ENCODE measurements at places on chromosomes 5 and 9.

- no peak for DNase-seq
Measured at GRCh38 chr5:32916648-32917047, 205.5 kb downstream of the NPR3 start.

DNA sequence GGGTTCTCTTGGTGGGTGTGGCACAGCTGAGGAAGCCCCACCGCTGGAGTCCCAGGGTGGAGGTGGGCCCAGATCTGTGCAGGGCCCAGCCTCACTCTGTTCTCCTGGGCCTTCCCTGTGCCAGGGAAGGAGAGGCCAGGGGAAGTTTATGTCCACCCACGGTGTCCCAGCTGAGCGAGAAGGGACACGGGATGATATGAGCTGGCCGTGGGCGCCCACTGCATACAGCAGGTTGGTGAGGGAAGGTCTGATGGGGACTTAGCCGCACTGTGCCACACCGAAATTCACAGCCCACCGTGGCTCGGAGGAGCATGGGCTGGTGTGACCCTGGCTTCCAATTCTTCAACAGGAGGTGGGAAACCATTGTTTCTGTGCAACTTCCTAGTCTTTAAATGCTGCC is 33.9 kb downstream of the UNC5A start:
- DNase-seq: no peak

DNA sequence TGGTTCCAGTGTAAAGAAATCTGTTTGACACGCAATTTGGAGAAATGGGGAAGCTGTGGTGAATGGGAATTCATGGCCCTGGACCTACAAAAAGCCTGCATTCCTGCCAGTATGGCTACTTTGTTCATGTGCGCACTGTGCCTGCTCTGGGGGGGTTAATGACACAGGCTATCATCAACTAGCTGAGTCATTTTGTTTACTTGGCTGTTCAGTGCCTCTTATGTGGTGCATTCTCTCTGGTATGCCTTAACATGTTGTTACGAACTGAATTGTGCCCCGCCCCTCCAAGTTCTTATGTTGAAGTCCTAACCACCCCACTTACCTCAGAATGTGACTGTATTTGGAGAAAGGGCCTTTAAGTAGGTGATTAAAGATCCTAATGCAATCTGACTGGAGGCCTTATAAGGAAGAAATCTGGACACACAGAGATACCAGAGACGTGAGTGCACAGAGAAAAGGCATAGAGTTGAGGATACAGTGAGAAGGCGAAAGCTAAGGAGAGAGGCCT is 20.4 kb upstream of the UBAP1 start:
- peak; percentile 99 for DNase-seq

DNA sequence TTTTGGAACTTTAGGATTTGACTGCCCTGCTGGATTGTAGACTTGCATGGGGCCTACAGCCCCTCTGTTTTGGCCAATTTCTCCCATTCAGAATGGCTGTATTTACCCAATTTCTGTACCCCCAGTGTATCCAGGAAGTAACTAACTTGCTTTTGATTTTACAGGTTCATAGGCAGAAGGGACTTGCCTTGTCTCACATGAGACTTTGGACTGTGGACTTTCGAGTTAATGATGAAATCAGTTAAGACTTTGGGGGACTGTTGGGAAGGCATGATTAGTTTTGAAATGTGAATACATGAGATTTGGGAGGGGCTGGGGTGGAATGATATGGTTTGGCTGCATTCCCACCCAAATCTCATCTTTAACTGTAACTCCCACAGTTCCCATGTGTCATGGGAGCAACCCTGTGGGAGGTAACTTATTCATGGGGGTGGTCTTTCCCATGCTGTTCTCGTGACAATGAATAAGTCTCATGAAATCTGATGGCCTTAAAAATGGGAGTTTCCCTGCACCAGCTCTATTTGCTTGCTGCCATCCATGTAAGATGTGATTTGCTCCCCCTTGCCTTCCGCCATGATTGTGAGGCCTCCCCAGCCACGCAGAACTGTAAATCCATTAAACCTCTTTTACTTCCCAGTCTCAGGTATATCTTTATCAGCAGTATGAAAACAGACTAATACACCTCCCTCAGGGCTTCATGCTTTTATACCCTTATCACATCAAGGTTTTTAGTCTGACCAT is 206.6 kb downstream of the DENND1A start:
- no peak for DNase-seq

DNA sequence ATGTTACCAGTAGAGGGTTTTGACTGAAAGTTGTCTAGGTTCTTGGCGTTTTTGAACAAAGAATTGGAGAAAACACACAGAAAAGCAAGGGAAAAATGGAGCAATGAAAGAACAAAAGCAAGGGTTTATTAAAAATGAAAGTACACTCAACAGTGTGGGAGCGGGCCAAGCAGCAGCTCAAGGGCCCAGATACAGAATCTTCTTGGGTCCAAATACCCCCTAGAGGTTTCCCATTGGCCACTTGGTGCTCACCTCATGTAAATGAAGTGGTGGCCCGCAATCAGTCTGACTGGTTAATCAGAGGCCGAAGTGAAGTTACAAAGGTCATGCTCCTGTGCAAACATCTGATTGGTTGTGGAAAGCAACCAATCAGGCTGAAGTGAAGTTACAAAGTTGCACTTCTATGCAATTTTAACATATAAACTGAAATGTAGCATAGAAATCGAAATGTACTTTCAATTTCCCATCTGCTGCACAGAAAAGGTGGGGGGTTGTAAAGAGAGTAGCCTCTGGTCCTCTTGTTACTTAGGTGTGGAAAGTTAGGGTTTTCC is 1.9 kb upstream of the GM2A start:
- no peak for DNase-seq

DNA sequence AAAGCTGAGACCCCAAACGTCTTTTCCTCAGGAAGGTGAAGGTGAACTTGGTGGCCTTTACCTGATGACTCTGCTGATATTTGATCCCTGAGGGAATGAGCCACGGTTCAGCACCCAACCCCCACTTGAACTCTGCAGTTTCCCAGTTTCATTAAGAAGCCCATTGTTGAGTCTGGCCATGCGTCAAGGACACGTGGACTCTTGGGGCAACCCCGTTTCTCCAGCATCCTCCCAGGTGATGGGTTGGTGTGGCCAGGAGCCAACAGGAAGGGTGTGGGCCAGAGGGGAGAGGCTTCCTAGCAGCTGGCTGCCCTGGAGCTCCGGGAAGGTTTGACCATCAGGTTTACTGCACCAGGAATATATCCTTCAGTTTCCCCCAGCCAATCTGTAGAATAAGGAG is 59.5 kb upstream of the GNE start:
- DNase-seq: peak; percentile 84

- DNase-seq: no peak
Measured at GRCh38 chr5:169299191-169299662, 1.7 kb downstream of the SLIT3 start.

- no peak for DNase-seq
Measured at GRCh38 chr9:68747043-68747533, 42.0 kb downstream of the PIP5K1B start.

DNA sequence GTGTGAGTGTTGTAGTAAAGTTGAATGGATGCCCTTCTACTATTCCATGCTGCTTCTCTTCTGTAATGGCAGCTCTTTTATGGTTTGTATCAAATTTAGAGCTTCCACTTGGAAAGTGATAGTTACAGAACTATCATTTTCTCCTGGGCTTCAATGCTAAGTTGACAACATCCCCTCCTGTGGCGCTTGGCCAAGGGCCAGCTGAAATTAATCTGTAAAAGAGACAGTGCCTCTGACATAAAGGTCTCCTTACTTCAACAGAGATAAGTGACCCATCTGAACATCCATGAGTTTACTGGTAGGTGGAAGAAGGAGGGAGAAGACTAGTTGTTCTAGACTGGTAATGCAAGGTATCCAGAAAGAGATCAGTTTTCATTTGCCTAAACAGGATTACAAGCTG is 39.7 kb downstream of the CHSY3 start:
- DNase-seq: no peak

Data from DMS79 (cell line).